ENCODE measurements at places on chromosomes 1 and 21.

GRCh38 chr1:186785503-186785902 is 43.2 kb upstream of the PLA2G4A start:
- DNase-seq: no peak
- H3K4me1 ChIP-seq: no peaks in the 10 kb centered on the region
- H3K27ac ChIP-seq: no peak overlapping the region
- H3K36me3 ChIP-seq: no peaks in the 10 kb centered on the region
- H3K27me3 ChIP-seq: no peaks in the 10 kb centered on the region
- H3K4me3 ChIP-seq: no peak overlapping the region

GRCh38 chr1:88275259-88275862 is 408.7 kb upstream of the PKN2 start:
- no peaks in the 10 kb centered on the region for H3K4me1 ChIP-seq
- H3K27ac ChIP-seq: no peak overlapping the region
- no peaks in the 10 kb centered on the region for H3K27me3 ChIP-seq
- H3K4me3 ChIP-seq: no peak overlapping the region
- H3K36me3 ChIP-seq: no peaks in the 10 kb centered on the region

DNA sequence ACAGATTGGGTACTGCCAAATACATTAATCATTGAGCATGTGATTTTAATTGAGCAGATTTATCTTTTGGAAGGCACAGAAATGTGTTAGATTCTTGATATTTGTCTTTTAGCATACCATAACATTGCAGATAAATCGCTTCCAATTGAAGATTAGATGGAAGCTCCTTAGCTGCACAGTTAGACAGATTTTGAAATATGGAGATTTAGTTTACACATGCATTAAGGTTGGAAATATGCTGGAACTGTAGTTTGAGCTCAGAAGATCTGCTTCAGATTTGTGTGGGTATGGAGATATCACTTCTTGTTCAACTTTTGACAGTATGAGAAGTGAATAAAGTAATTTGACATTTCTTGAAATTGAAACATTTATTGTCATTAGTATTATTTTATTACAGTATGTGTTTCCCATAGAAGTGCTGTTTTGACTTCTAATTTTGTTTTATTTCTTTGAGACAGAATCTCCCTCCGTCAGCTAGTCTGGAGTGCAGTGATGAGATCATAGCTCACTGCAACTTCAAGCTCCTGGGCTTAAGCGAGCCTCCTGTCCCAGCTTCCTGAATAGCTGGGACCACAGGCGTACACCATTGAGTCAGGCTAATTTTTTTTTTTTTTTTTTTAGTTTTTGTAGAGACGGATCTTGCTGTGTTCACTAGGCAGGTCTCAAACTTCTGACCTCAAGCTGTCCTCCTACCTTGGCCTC is 29.1 kb downstream of the THRAP3 start:
- DNase-seq: no peak
- no peaks in the 10 kb centered on the region for H3K27me3 ChIP-seq
- H3K4me3 ChIP-seq: no peak overlapping the region
- H3K36me3 ChIP-seq: no peaks in the 10 kb centered on the region
- H3K27ac ChIP-seq: peak overlapping the region; percentile 44

DNA sequence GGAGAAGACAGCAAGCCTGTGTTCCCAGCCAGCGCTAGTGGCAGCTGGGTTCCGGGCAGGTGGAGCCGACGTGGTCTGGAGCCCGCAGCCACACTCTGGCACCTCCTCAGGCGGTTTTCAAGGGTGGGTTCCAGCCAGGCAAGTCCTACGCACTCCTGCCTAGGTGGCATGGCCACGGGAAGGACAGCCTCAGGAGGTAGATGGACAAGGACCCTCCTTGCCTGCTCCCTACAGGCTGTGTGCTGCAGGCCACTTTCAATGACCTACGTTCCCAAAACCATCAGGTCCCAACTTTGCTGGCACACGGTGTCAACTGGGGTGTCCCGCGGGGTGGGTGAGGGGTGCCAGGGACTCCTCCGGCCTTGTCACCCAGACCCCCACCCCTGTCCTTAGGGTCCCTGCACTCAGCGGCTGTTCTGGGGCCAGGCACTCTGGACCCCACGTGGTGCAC is 6.7 kb upstream of the PTGER3 start:
- no peaks in the 10 kb centered on the region for H3K36me3 ChIP-seq
- DNase-seq: no peak
- no peaks in the 10 kb centered on the region for H3K27me3 ChIP-seq

DNA sequence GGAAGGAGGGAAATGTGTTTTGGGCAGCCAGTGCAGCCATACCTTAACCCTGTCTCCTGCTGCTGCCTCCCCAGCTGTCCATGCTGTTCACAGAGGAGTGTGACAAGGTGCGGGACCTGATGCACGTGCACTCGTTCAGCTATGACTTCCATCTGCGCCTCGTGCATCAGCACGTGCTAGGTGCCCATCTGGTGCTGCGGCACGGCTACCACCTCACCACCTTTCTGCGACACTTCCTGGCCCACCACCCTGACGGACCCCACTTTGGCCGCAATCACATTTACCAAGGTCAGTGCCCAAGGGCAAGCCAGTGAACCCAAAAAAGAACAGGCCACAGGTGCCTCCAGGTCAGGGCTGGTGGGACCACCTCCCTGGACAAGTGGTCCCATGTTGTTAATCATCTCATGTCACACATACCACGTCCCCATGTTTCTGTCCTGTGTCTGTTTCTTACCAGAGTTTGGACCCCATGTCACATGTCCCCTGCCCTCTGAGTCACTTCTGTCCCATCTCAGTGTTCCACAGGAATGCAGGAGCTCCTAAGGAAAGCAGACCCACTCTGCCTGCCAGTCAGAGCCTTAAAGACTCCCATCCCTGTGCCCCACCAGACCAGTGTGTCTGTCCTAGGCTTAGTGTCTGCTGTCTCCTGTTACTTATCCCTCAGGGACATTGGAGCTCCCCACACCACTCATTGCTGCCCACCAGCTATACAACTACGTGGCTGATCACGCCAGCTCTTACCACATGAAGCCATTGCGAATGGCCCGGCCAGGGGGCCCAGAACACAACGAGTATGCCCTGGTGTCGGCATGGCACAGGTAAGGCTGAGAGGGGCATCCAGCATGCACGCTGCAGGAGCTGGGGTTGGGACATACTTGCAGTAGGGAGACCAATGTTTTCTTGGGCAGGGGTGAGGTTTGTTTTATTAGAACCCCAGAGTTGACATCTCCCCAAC is 6.6 kb downstream of the HYI start:
- H3K27ac ChIP-seq: no peak overlapping the region
- DNase-seq: peak; percentile 51
- peaks cover 6% of the 10 kb centered on the region for H3K4me1 ChIP-seq
- peaks cover 79% of the 10 kb centered on the region for H3K36me3 ChIP-seq
- no peaks in the 10 kb centered on the region for H3K27me3 ChIP-seq
- no peak overlapping the region for H3K4me3 ChIP-seq

DNA sequence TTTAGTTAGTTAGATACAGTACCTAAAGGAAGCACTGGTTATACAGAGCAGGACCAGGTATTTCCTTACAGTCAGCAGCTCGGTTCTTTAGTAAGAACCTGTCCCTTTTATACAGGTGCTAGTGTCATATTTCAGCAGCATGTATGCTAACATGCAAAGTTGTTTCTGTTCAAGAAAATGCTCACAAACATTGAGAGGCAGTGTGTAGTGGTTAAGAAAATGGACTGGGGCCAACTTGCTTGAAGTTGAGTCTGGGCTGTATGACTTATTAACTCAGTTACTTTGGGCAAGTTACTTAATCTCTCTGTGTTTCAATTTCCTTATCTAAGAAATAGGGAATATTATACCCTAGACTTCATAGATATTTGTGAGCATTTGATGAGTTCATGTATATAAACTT is 31.1 kb downstream of the AK4 start:
- no peak overlapping the region for H3K27ac ChIP-seq
- H3K4me3 ChIP-seq: no peak overlapping the region
- DNase-seq: no peak
- no peaks in the 10 kb centered on the region for H3K4me1 ChIP-seq
- H3K36me3 ChIP-seq: no peaks in the 10 kb centered on the region

- no peaks in the 10 kb centered on the region for H3K27me3 ChIP-seq
- no peaks in the 10 kb centered on the region for H3K36me3 ChIP-seq
- DNase-seq: no peak
- no peak overlapping the region for H3K27ac ChIP-seq
Observed at GRCh38 chr1:24917327-24918074, 12.6 kb downstream of the RUNX3 start.
